OCI-M1 (cell line): ENCODE measurements at places on chromosomes 11 and 22.

DNA sequence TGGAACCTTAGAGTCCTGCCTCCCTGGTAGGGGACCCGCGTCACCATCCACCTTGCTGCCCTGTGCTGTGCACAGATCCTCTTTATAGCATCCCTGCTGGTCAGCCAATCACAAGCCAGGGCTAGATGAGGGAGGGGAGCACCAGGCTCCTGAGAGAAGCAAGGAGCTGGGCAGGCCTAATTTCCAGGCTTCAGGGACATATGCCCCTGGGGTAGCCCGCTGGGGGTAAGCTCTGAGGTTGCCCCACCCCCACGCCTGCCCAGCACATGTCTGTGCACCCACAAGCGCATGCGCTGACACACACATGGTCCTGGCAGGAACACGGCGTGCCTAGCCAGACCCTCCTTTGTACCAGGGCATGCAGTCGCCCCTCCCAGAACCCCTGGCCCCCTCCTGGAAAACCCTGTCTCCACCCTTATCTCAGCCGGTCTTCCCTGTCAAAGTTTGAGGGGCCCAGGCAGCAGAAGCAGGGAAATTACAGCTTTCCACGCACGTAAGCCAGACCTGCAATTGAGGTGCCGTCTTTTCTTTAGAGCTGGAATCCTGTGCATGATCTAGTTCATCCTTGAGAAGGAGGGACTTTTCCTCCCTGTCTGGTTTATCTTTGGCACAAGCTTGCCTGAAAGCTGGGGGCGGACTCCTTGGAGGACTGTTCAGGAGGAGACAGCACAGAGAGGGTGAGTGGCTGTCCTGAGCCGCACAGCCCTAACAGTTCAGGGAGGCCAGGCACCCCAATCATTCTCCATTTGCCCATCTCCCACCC is 2.1 kb downstream of the SSTR3 start:
- no peak for DNase-seq

DNA sequence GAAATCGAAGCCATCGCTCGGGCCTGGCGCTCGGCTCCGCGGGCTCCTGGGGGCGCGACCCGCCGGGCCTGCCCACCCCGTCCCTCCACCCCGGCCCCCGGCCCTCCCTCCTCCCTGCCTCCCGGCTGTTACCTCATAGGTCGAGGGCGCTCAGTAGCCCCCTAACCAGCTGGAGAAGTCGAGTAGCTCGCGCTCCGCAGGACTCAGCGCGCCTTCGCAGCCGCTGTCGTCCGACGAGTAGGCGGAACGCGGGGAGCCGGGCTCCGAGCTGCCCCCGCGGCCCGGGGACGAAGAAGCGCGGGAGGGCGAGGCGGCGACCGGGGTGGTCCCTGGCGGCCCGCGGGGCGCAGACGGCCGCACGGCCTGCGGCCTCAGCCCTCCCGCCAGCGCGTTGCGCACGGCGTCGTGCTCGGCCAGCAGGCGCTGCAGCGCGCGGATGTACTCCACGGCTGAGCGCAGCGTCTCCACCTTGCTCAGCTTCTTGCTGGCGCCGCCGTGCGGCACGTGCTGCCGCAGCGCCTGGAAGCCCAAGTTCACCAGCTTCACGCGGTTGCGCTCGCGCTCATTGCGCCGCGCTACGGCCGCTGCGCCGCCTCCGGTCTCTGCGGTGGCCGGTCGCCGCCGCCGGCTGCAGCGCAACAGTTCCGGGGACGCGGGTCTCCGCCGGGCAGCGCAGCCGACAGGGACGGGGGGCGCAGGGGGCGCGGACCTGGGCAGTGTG is 627 bp downstream of the ASCL2 start:
- no peak for DNase-seq

DNA sequence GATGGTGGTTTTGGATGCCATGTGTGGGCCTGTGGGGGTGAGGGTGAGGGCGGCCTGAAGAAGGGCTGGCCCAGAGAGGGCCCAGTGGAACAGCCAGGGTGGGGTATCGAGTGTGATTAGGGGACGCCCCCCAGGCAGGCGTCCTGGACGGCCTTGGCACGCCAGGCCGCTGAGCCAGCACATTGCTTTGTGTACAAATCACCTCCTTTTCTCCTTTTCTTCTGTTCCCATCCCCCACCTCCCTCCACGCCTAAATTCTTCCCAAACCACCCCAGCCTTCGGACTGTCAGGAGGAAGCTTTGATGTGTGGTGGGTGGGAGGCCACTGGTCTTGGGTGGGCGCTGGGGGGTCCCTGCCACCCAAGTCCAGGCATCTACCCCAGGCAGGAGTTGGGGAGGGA is 7.8 kb upstream of the CD248 start:
- no peak for DNase-seq

- DNase-seq, result no peak
Observed at GRCh38 chr11:69475141-69475865, 6.2 kb upstream of the LINC01488 start.

GRCh38 chr22:27801202-27801615 is 347 bp downstream of the MN1 start:
- peak; percentile 15 for DNase-seq

GRCh38 chr22:41573677-41574076 is 12.9 kb downstream of the CSDC2 start:
- DNase-seq, result no peak

GRCh38 chr11:38680746-38681145 is 2082.7 kb upstream of the RAG2 start:
- no peak for DNase-seq

DNA sequence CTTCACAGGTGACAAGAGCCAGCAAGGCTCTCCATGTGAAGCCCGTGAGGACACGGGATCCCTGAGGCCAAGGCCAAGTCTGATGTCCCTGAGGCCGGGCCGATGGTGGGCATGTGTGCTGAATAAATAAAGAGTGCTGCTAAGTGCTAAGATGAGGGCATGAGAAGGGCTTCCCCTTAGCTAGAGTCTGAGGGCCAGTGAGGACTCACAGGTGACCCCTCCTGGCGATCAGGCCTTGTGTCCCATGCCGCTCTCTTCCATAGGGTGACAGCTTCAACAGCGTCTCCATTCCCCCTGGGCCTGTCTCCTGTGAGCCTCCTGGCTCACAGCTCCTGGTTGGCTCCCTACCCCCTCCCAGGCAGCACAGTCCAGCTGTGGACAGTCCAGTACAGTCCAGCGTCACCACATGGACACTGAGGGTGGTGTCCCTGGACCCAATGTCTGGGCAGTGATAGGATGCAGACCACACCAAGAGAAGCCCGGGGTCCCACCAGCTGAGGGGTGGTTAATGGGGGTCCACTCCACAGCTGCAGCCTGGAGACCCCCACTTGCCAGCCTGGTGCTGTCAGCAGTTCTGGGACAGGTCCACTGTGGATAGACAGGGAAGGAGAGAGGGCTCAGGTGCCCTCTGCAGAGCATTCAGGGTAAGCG is 1033.2 kb downstream of the TBC1D22A start:
- no peak for DNase-seq

DNA sequence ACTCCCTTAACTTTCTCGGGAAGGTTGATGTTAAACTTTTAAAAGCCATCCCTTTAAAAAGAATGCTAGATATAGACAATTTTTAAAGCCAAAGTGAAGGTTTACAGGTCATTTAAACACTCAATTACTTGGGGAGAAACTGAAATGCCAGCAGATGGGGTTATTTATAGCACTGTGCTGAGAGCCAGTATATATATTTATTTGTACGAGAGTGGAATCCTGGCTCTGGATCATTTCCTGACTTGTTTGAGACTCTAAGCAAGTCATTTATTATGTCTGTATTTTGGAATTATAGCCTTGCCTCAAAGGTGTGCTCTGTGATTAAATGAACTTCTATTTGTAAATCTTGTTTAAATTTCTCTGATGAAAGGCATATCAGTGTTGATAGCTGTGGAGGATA is 6.8 kb upstream of the ZBED5 start:
- DNase-seq, result no peak

DNA sequence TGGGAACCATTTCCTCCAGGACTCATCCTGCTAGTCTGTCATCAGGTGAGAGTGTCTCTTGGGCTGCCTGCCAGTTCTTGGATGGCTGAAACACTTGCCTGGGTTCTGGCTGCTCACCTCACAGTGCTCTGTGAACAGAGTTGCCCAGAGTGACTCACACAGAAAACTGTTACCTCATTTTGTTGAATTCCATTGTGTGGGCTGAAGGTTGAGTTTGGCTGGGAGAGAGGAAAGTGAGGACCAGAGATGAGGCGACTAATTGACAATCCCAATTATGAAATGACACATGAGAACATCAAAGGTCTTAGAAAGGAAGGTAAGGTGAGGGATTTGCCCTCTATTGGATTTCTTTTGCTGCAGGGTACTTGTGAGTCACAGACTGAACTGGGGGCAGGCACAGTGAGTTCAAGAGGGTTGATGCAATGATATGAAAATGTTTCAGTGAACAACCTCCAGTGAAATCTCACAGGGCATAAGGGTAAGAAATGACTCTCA is 20.2 kb upstream of the CALCB start:
- DNase-seq, result peak; percentile 35

DNA sequence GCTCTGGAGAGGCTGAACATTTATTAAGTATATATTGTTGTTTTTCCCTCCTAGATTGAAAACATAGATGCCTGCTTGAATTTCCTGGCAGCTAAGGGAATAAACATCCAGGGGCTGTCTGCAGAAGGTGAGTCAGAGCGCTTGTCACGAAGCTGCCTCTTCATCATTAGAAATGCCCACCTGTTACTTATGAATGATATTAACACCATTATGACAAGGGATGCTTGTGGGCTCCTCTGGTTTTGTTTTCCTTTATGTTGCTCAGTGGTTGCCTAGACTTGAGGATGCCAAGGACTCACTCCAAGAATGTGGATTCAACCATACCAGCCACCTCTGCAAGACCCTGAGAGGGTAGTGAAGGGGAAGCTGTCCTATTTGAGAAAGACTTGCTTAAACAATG is 156.2 kb downstream of the NAV2 start:
- no peak for DNase-seq

DNA sequence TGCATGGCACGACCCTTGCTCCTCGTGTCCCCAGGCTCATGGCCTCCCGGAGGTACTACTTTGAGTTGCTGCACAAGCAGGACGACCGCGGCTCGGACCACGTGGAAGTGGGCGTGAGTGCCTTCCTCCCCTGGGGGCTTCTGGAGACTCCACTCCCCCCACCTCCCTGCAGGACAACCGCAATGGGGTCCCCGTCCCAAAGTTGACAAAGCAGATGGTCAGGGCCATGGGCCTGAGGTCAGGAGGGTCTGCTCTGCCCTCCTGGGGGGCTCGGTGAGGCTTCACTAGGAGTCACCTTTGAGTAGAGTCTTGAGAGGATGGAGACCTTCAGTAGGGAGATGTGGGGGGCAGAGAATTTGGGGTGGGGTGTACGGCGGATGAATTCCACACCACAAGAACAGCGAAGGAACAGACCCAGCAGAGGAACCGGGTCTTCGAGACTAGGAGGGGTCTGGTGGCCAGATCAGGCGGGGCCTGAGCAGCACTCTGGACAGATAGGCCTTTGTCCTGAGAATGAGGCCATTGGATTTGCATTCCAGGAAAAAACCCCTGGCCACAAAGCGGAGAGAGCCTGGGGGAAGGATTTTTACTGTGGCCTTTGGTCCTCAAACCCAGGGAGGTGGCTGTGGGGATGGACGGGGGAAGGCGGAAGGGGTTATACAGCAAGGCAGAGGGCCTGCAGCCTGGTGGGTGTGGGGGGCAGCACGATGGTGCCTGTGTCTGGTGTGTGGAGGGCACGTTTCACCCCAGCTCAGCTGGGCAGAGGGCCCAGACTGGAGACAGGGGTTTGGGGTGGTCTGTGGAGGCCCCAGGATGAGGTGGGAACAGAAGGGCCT is 4.6 kb downstream of the B4GALNT4 start:
- no peak for DNase-seq

GRCh38 chr11:82557274-82557673 is 176.4 kb downstream of the FAM181B start:
- no peak for DNase-seq

- peak; percentile 30 for DNase-seq
Observed at GRCh38 chr11:67387069-67387468, 4.7 kb upstream of the RAD9A start.

- no peak for DNase-seq
Observed at GRCh38 chr11:116409238-116409637, 363.5 kb downstream of the BUD13 start.

DNA sequence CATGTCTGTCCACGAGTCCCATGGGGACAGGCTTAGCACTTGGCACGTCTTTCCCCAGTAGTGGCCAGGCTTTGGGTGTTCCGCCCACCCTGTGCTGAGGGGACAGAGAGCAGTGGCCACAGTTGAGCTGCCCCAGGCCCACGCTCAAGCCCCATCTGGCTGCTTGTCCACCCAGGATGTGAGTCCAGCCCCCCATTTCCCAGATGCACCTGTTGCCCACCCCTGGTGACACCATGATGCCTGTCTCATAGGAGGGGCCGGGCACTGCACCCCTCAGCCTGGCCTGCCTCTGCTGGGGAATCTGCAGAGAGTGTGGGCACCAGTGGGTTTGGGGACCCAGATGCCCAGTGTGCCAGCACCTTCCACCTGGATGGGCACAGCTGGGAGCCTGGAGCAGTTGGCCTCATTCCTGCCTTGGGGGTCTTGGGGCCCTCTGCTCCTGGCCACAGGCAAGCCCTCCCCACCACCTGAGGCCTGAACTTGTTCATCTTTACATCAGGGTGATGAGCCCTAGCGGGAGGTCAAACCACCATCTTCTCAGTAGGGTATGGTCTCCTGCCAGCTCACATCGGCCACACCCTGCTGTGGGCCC is 5.7 kb downstream of the SIGIRR start:
- no peak for DNase-seq

DNA sequence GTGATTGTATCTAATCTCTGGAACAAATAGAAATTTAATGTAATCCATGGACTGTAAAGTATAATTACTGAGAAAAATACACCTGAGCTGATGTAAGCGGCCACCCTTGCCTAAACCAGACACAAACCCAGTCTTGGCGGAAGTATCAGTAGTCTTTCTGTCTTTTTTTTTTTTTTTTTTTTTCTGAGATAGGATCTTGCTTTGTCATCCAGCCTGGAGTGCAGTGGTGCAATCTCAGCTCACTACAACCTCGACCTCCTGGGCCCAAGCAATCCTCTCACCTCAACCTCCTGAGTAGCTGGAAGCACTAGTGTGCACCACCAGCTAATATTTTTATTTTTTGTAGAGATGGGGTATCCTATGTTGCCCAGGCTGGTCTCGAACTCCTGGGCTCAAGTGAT is 5.5 kb upstream of the CXCR5 start:
- peak; percentile 59 for DNase-seq

GRCh38 chr22:35905894-35906293 is 122.7 kb downstream of the RBFOX2 start:
- DNase-seq, result no peak

- DNase-seq, result no peak
Observed at GRCh38 chr11:64933935-64934681, 1.6 kb downstream of the GPHA2 start.

DNA sequence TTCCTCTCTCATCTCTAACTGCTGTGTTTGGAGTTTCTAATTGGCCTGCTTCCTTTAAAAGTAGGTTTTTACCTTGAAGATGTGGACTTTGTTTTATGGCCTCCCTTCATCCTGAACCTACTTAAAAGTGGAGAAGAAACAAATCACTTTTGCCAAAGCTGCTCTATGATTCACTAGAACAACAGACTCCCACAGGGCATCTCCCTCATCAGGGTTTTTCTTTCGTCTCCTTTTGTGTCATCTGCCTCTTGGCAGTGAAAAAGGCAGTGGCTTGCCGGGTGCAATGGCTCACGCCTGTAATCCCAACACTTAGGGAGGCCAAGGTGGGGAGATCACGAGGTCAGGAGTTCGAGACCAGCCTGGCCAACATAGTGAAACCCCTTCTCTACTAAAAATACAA is 186.6 kb upstream of the MTNR1B start:
- DNase-seq, result no peak

- DNase-seq, result no peak
Observed at GRCh38 chr11:130897262-130898182, 18.8 kb downstream of the SNX19 start.
